ENCODE measurements at places on chromosomes 2 and 18.
A peak's percentile ranks its signal among the peaks of the same experiment; 100 is the strongest.

- DNase-seq: no peak
Measured at GRCh38 chr2:39484620-39485495, 47.8 kb upstream of the MAP4K3 start.

DNA sequence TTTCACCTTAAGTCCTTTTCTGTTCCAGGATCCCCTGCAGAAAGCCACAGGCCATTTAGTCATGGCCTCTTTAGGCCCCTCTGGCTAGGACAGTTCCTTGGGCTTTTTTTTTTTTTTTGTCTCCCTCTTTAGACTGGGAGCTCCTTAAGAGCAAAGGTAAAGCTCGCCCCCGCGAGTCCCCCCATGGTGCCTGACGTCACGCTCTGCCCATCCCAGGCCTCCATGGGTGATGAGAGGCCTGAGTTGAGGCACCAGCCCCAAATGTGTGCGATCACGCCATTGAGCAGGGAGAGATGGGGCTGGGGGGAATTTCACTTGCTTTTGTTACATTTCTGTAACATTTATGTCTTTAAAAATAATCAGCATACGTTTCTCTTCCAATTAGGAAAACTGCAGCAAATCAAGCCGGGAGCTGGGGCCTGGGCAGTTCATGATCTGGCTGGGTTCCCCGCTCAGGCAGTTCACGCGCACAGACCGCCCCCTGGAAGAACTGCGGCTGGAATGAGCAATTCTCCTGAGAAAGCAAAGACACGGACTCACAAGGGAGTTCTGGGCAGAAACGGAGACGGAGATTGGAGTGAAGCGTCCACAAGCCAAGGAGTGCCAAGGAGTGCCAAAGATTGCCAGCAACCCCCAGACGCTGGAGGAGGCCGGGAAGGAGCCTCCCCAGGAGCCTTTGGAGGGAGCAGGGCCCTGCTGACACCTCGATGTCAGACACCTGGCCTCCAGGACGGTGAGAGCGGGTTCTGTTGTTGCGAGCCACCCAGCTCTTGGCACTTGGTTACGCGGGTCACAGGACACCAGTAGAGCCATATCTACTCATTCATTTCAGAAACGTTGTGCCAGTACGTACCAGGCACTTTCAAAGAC is 108.4 kb upstream of the ODC1 start:
- no peak for DNase-seq

DNA sequence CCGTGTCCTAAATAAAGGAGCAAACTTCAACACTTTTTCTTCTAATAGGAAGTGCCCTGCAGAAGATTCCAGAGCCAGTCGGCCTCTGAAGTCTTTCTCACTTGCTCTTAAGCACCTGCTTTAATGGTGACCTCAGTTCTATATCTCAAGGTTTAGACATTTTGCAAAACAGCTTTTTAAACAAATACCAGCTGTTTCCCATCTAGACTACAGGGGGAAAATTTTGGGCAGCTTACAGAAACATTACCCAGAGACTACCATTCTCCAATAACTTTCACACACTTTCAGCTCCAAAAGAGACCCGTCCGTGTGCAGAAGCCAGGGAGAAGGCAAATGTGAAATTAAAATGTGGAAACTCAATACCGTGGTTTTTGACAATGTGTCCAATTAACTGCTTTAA is 285.3 kb upstream of the CCDC68 start:
- no peak for DNase-seq

GRCh38 chr2:240992572-240993291 is 5.7 kb upstream of the SNED1 start:
- peak; percentile 36 for DNase-seq

- DNase-seq: no peak
Measured at GRCh38 chr2:80293039-80293438, 11.5 kb downstream of the LRRTM1 start.
